Stimulated activated CD4-positive, alpha-beta T cell treated with anti-CD3 and anti-CD28 coated beads, Interleukin-15, amount 100 ng/mL, for 48 hours (primary cell): ENCODE measurements at places on chromosomes 7 and 10.

DNA sequence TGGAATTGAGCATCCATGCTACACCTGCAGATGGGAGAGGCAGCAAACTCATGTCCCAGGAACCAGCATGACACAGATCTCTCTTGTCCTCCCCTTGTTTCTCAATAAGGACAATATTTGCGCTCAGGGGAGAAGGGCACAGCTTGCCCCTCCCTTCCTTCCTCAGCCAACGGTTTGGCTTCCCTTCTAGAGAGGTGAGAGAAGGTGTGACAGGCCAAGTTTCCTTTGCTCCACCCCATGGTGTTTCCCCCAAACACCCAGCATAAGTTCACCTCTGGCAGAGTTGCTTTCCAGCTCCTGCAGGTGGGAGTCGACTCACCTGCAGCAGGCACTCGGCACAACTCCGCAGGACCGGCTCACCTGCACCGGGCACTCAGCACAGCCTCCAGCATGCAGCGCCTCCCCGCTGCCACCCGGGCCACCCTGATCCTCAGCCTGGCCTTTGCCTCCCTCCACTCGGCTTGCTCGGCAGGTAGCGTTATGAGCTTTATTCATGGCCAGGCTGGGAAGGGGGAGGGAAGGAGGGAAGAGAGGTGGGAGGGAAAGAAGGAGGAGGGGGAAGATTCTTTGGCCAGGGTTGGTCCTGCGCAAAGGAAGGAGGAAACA, at the start of the genes ATP6V0A4 and TMEM213:
Gene ATP6V0A4, minus strand, starts transcription at position 482 of the 606 bp plus-strand sequence. CDS start 26,949 bp downstream, outside the sequence.
Gene TMEM213, plus strand, starts transcription at position 280 of the 606 bp plus-strand sequence. Its CDS starts 111 bp downstream, at position 391.
- no peak for DNase-seq

DNA sequence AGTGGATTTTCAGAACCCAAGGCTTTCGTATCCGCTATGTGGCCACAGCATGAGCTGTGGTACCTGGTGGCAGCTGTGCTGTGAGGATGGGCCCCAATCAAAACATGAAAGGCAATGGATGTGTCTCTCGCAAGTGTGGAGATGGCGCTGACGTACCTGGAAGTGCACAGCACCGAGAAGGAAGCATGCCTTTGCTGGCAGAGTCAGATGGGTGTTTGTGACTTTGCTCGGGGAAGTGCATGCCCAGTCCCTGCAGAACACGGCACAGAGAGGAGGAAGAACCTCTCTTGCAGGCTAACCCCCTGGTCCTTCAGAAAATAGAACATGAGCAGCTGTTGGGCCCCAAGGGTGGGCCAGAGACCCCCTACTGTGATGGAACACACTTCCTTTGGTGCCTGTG, 654.1 kb upstream of the ZWINT start:
- no peak for DNase-seq

GRCh38 chr10:128609460-128609859, 483.2 kb upstream of the MKI67 start:
- DNase-seq, result no peak

DNA sequence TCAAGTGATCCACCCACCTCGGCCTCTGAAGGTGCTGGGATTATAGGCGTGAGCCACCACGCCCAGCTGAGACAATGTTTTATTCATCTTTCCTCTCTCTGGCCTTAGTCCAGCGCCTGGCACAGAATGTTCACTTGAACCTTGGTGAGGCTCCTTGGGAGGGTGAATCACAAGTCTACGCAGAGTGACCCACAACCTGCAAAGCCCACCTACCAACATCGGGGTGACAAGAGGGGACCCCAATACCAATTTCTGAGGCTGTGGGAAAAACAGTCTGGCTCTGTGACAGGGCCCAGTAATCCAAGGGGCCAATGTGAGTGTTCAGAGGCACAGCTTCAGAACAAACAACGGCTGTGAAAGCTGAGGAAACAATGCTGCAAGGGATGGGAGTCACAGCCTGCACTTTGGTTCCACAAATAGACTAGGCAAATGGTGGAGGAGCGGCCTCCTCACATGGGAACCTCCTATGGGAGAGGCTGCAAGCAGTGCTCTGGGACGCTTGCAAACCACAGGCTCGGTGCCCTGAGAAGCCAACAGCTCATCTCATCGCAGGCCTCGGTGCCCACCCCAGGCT, 5.6 kb upstream of the MALSU1 start:
- no peak for DNase-seq
